ENCODE measurements at places on chromosomes 6 and 20.

- DNase-seq, result no peak
Measured at GRCh38 chr20:49032455-49032854, 13.7 kb upstream of the CSE1L start.

- no peak for DNase-seq
Measured at GRCh38 chr6:157953580-157954091, 28.0 kb upstream of the SYNJ2 start.

DNA sequence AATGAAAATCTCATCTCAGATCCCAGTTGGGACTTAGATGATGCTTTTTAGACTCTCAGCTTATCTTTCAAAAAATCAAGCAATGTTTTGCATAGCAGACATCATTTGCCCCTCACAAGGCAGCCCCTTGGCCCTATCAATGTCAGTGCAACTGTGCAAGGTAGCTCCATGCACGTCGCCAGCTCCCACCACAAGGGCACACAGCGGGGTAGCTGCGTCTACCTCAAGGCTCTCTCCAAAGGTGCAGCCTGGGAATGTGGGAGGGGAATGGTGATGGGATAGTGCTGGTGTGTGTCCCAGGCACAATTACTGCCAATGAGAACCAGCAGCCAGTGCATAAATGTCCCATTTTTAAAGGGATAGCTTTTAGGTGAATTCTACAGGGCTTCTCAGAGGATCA is 137.5 kb upstream of the SYNDIG1 start:
- DNase-seq, result no peak

- peak; percentile 40 for DNase-seq
Measured at GRCh38 chr6:75275067-75275466, 9.5 kb downstream of the TMEM30A start.

DNA sequence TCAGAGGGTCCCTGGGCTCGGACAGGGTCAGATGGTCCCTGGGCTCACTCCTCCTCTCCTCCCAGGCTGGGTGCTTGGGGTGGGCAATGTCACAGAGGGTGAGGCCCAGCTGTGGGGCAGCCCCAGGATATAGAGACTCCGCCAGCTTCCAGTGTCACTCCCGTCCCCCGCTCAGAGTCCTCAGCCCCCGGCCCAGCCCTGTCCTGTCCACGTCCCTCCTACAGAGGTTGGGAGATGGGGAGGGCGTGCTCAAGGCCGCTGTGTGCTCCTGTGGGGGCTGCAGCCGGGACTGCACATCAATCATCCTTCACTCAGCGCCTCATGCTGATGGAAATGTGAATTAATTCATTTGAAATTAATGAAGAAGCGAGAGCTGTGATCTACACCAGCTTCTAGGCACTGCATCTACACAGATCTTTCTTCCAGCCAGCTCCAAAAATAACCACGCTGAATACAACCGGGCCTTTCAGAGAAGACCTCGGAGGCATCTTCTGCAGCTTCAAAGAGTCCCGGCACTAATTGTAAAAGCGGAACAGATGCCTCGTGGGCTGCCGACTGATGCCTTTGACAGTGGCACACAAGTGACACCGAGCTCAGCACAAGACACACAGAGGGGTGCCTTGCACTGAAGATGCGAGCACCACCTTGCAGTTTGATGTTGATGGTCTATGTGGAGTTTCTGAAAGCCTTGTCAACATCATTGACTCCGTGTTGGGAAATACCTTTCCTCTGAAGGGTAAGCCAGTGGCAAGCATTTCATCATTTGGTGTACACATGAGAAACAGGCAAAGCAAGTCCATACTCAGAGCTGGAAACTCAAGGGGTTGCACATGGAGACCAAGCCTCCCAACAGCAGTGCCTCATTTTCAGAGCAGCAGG is 39.3 kb downstream of the DACT2 start:
- no peak for DNase-seq

GRCh38 chr6:161630674-161631073 is 356.8 kb upstream of the AGPAT4 start:
- peak; percentile 38 for DNase-seq

DNA sequence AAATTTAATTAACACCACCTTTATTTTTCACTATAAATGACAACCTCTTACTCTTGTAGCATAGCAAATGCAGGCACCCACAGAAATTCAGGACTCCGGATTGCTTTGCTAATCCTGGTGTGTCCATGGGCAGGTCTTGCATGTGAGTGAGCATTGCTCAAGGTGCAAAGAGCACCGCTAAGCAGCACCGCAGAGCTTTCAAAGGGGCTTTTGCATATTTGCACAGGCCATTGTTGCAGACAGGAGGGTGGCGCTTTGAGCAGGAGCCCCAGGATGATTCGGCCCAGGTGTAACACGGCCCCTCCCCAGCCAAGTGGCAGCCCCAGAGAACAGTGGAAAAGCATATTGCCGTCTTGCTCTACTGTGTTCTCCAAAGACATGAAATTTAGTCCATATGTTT is 293.2 kb downstream of the NRN1 start:
- DNase-seq, result no peak

DNA sequence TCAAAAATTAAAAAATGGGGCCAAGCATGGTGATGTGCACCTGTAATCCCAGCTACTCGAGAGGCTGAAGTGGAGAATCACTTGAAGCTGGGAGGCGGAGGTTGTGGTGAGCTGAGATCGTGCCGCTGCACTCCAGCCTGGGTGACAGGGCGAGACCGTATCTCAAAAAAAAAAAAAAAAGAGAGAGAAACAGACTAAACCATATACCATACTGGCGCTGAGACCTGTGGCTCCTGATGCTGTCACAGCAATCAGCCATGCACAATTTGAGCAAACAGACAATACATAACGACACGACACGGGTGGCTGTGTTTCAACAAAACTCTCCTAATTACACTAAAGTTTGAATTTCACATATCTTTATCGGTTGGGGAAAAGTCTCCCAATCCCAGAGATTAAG is 14.9 kb upstream of the CBFA2T2 start:
- DNase-seq, result no peak

DNA sequence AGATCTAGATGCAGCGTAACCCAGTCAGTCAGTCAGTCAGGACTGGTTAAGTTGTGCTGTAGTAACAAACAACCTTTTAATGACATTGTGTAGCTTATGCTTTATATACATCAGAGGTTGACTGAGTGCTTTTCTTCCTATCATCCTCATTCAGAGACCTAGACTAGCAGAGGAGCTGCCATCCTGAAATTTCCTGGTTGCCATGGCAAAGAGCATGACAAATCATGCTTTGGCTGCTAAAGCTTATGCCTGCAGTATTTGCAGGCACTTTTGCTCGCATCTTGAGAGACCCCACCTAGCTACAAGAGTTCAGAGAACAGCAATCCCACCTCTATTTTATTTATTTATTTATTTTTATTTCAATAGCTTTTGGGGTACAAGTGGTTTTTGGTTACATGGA is 244.0 kb downstream of the BTBD3 start:
- DNase-seq, result no peak

GRCh38 chr6:8958894-8959511 is 523.7 kb upstream of the SLC35B3 start:
- no peak for DNase-seq

DNA sequence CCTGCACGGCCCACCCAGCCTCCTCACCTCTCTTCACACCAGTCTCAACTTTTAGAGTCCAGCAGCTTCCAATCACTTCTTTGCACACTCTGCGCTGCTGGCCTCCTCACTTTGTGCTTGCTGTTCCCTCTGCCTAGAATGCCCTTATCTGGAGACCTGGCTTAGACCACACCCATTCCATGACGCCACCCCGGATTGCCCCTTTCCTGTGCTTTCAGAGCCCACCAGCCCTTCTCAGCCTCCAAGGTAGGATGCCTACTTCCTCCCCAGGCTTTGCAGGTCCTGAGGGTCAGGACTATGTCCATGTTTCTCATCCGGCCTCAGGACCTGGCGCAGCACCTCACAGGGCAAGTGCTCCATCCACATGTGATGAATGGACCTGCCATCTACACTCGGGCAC is 27.0 kb upstream of the AVP start:
- no peak for DNase-seq

GRCh38 chr6:158626360-158627167 is 18.0 kb downstream of the DYNLT1 start:
- no peak for DNase-seq

DNA sequence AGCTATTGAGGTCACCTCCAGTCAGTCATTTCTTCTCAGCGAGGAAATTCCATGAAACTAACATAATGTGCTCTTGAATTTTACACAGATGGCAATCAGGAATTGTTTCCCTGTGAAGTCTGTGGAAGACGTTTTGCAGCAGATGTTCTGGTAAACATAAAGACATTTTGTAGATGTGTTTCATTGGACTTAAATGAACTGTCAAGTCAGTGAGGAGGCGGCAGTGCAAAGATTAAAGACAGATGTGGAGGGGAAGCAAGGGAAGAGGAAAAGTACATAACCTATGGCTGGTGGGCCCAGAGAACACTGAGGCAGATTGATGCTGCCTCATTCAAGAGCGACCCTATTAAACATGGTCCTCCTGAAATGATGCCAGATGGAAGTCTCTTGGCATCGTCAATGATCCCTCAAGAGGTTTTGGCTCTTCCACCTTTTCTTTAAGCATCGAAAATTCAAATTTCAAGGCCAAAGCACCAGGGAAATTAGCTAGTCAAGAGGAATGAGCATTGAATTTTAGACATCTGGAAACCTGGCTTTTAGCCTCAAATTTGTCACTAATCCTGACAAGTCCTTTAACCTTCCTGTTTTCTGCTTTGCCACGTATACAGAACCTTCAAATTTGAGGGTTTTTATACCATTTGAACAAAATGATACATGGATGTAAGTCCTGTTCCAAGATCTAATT is 20.1 kb downstream of the ZC2HC1B start:
- no peak for DNase-seq

- DNase-seq, result no peak
Measured at GRCh38 chr6:69774740-69775584, 21.8 kb downstream of the LMBRD1 start.

DNA sequence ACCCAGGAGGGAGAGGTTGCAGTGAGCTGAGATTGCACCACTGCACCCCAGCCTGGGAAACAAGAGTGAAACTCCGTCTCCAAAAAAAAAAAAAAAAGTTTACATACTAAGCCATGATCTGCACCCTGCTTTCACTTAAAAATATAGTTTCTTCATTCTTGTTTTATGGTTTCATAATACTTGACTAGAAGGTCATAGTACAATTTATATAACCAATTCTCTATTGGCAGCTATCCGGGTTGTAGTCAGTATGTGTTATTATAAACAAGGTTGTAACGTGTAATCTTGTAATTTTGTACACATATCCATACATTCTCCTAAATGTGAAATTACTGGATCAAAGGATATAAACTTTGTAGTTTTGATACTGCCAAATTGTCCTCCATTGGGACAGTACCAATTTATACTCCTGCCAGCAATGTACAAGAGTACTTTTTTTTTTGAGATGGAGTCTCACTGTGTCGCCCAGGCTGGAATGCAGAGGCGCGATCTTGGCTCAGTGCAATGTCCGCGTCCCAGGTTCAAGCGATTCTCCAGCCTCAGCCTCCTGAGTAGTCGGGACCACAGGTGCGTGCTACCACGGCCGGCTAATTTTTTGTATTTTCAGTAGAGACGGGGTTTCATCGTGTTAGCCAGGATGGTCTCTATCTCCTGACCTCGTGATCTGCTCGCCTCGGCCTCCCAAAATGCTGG is 144.8 kb downstream of the GJA10 start:
- DNase-seq, result no peak

DNA sequence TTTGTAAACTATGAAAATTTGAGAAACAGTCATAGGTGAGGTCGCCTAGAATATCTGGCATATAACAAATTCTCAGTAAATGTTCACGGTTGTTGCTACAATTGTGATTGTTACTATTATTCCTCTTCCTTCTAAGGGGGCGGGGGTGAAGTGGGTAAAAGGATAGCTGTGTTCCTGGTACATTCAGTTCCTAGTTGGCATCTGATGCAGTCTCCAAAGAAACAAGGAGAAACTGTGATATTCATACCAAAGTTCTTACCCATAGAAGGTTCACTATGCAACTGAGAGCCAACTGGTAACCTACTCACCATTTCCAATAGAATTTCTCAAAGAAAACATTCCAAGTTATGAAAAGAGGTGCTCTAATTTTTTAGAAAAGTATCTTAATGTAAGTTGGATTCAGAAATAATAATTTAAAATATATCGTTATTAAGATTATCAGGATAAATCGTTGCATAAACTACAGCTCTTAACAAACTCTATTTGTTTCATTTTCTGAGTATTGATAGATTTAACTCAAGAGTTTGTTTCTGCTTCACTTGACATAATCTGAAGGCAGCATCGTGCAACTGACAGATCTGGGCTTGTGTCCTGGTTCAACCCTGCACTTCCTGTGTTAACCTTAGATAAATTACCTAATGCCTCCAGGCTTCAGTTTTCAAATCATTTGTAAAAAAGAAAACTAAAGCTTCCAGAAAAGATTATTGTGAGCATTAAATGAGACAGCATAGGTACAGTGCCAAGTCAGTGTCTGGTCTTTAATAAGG is 13.3 kb upstream of the MAP7 start:
- DNase-seq, result no peak

DNA sequence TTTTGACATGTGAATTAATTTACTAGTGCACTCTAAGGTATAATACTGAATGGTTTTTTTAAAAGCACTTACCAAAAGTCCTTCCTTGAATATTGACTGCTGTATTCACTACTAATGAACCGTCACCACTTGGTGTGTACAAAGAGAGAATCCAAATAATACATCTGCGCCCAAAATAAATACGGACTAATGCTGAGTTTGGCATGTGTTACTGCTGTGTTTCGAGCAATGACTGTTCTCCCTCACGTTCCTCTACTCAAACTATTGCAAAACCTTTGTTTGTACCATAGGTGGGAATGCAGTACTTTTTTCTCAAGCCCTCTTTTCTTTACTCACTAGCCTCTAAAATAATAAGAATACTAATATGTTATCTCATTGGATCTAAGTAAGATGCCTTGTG is 305.5 kb downstream of the QKI start:
- no peak for DNase-seq

DNA sequence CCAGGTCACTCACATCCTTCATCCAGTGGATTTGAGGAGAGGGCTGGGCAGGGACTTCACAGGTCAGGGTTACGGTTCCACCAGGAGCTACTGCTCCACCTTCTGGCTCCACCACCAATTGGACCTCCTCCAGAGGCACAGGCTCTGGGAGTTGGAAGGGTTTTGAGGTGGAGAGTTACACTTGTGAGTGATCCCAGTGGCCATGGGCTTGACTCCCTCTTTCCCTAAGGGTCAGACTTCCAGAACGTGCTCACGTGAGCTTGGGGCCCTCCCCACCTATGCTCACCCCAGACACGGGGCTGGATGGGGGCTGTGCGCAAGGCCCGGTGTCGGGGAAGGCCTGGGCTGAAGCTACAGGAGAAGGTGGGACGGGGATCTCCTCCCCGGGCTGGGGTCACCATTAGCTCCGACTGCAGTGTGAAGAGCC is 1.5 kb downstream of the AGER start:
- no peak for DNase-seq

GRCh38 chr6:135875446-135875845 is 23.9 kb downstream of the PDE7B start:
- no peak for DNase-seq

Data from AG20443 (cell line).